RWPE1 (cell line): ENCODE measurements at places on chromosomes 13 and 19.
A peak's percentile ranks its signal among the peaks of the same experiment; 100 is the strongest.

GRCh38 chr19:40466219-40466984 is 399 bp upstream of the SPTBN4 start:
- DNase-seq, result no peak

DNA sequence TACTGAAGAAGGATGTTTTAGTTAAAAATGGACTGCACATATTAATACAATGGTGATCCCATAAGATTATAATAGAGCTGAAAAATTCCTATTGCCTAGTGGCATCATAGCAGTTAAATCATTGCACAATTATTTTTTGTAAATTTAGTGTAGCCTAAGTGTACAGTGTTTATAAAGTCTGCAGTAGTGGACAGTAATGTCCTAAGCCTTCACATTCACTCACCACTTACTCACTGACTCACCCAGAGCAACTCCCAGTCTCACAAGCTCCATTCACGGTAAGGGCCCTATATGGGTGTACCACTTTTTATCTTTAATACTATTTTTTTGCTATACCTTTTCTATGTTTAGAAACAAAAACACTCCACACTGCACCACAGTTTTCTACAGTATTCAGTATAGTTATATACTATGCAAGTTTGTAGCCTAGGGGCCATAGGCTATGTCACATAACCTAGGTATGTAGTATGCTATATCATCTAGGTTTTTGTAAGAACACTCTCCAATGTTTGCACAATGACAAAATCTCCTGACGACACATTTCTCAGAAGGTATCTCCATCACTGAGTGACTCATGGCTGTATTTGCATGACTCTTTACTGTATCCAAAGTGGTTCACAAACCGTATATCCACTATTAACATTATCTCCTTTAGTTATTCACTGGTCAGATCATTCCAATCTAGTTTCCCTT is 536.0 kb downstream of the KLF12 start:
- DNase-seq, result peak; percentile 52

DNA sequence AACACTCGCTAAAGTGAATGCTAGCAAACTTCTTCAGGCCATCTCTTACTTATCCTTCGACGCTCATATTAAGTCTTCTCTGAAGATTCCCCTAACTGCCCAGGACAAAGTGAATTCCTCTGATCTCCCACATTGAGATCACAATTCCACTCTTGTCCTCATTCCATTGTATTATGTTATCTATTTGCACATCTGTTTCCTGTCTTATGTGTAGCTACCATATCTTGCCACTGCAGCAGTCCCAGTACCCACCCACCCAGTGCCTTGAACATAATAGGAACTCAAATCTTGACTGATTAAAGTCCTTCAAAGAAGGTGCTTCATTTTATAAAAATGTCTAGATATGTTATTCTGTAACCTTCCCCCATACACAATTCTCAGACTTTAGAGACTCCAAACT is 702.3 kb downstream of the DIAPH3 start:
- DNase-seq, result no peak

DNA sequence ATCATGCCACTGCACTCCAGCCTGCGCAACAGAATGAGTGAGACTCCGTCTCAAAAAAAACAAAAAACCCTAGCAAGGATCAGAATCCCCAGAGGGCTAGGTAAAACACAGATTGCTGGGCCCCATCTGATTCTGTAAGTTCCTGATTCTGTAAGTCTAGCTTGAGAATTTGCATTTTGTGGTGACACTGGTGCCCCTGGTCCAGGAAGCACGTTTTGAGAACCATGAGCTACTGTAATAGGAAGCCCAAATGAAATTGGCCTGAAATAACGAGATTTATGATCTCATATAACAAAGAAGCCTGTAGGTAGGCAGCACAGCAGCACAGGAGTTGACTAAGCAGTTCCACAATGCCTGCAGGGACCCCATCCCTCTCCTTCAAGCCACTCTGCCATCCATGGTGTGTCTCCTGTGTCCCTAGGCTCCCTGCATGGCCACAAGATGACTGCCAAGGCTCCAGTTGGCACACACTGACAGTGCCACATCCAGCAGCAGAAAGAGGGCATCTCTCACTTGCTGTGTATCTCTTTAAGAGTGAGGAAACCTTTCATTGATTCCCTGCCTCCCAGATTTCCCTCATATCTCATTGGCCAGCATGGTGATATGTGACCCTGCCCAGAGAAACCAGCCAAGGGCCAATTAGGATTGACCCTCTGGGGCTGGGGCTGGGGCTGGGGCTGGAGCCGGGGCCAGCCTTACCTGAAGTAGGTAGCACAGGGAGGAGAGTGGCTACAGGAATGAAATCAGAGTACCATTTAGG is 21.7 kb downstream of the SIPA1L3 start:
- DNase-seq, result no peak

DNA sequence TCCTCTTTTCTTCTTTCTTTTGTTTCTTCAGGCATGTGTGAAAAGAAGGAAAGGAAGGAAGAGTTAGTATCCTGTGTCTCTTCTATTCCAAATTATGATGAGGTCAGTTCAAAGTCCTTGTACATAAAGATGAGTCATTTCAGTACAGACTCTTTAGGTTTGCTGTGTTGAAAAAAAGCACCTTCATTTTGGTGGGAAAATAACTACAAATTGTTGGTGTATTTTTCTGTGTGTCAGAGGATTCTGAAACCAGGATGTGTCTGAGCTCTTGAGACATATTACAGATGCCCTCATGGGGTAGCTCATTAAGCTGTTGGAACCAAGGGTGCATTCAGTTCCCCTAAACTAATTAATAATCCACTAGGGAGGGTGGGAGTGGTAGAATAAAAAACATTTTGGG is 5.8 kb upstream of the HSPH1 start:
- DNase-seq, result no peak

DNA sequence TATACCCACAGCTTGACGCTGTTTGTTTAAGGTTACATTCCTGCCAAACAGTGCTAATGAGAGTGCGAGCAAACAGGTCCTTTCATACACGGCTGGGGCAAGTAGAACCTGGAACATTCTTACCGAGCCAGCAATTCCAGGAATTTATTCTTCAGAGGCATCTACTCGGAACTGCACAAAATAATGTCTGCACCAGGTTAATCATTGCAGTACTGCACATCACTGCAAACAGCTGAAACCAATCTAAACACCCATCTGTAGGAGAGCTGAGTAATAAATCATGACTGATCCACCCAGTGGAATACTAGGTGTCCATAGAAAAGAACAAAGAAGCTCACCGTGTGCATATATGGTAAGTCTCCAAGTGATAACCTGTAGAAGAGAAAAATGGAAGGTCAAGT is 1.2 kb upstream of the ZNF579 start:
- no peak for DNase-seq

DNA sequence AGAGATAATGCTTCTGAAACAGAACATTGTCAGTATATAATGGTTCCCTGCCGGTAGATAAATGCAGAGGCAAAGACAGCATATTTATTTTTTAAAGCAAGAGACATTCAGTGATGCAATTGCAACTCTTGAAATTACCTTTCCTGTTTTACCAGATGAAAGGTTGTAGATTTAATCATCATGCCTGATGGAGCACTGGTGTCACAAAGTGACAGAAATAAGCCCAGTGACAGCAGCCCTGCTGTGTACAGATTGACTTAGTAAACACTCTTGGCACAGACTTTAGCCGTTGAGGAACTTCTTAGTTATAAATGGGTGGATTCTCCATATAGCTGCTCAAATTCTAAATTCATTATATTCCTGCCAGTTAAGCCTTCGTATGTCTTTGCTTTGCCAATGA is 172.5 kb downstream of the ITGBL1 start:
- no peak for DNase-seq
